BJ (cell line): ENCODE measurements at places on chromosomes 3 and 15. TPM values are rescaled to one million over a fixed set of nuclear protein-coding genes. Genes with fewer than 3 reads are reported as not detected.

DNA sequence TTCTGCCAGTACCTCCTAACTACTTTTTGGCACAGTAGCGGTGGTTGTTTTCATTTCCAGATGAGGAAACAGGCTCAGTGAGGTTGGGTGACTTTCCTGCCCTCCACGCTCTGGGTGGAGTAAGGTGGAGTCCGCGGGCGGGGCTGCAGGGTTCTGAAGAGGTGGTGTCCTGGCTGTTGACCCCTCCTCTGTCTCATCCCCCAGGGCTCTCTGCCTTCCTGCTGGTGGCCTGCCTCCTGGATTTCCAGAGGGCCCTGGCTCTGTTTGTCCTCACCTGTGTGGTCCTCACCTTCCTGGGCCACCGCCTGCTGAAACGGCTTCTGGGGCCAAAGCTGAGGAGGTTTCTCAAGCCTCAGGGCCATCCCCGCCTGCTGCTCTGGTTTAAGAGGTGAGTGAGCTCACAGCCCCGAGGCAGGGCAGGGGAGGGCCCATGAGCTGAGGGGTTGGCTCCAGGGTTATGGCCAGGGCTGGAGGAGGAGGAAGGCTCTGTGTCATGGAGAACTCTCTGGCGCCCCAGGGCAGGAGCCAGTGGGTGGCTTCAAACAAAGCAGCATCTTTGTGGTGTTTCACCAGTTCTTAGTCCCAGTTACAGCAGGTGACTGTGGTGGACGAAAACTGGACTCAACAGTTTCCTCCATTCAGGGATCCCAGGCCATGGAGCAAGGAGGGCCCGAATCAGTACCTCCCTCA, 10.4 kb downstream of the SLC28A1 start:
- DNase-seq: no peak

DNA sequence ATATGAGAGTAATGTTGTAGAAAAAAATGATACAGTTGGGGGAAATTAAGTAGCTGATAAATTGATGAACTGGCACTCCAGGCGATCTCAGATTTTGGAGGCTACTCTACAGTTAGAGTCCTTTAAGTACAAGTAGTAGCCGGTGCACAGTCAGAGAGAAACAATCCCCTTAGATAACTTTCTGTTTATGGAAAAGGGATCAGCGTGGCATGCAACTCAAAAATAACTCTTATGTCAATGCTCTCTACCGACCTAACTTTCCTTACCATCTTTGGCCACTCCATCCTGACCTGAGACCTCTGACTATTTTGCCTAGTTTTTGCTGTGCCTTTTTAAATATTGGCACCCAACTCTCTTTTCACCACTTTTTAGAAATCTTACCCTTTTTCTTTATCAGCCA, 299.6 kb downstream of the UNC13C start:
- no peak for DNase-seq

DNA sequence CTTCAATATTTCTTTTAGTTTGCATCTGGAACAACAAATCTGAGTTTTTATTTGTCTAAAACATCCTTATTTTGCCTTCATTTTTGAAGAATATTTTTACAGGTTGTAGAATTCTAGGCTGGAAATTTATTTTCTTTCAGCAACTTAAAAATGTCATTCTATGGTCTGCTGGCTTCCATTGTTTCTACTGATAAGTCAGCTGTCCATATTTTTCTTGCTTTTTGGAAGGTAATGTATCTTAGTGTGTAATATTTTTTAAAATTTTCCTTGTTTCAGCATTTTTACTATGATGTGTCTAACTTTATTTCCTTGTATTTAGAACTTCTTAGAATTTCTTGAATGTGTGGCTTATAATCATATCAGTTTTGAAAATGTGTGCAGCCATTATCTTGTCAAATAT, 37.0 kb downstream of the SEMA6D start:
- no peak for DNase-seq

DNA sequence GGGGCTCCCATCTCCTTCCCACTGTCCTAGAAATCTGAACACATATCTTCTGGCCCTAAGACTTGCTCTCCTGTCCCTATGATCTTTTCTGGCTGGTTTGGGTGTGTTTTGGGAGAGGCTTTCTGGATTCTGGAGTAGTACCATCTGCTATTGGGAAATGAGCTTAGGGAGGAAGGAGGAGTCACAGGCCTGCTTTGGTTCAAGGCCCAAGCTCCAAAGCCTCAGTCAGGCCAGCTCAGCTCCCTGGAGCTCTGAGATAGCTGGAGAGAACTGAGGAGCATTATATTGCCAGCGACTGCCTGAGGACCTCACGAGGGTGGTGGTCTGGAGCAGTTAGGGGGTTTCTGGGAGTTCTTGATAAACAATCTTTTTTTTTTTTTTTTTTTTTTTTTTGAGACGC, 18.7 kb downstream of the RASGRF1 start:
- DNase-seq: no peak

- DNase-seq: no peak
These were observed 60.0 kb upstream of the FLNB start for GRCh38 chr3:57948080-57948671.

DNA sequence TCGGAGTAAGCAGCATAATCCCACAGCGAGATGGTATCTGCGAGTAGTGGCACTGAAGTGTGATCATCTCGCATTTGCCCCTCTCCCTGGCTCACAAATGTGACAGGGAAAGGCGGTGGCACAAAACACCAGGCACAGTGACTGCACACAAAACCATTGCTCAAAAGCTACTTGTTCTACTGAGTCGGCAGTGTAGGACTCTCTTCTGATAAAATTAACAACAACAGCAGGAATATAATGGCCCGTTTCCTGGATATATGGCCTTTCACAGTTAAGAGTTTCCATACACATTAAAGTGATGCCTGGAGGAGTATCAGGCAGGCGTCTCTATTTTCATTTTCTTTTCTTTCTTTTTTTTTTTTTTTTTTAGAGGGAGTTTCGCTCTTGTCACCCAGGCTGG, 69.0 kb downstream of the MYO1E start:
- DNase-seq: no peak

- DNase-seq: no peak
These were observed 218.7 kb upstream of the ATP10A start for GRCh38 chr15:26081758-26082220.

DNA sequence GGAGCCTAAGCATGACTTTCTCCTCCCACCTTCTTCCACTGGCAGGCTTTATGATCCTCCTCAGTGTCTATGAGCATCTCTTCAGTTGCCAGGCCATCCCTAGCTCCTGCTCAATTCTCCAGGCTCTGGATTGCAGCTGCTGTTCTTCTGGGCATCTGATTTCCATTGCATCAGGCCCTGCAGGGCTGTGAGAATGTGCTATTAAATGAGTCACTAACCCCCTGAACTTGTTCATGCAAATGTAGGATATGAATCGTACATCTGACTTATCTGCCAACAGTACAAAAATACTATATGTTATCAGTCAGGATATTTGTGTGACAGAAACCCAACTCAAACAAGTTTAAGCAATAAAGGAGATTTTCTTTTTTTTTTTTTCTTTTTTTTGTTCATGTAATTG, 11.9 kb downstream of the GPR176 start:
- DNase-seq: peak; percentile 81

The ITGA11 gene
- 47.2 and 72.7 TPM in 2 replicates for polyA plus RNA-seq

DNA sequence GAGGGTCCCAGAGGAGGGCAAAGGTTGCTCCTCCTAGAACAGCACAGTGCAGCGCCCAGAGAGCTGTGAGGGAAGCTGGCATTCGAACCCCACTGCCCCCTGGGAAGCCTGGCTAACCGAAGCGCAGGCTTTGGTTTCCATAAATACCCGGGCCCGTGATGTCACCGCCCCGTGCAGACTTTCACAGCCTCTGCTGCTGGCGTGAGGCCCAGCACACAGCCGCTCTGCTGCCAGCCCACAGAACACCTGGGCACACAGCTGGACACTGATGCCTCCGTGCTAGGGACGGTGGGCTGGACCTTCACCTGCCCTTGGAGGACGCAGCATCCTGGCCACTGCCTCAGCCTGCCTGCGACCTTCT, 1.0 kb downstream of the IQSEC1 start:
- no peak for DNase-seq

DNA sequence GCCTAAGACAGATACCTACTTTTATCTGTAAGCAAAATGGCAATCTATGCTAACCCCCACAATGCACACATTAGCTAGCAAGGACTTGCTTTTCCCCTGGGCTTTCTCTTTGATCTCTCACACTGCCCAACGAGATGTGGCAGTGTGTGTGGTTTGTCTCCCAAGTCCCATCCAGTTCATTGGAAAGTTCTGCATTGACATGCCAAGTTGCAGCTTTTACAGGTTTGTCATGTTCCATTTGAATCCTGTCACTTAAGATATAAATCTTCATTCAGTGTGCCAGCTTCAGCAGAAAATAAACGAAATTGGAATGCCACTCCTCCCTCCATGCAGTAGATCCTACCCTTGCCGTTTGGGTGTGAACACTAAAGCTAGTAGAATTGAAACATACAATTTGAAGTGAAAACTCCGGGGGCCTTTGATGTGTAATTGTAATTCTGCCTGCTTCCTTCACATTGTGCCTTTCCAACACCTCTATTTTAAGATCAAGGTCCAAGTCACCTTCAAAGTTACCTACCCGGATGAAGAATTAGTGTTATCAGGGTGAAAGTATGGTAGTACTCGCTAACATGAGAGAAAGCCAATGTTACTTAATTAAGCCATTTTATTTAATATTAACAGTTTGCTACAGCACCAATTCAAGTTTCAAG, 130.9 kb upstream of the BHLHE40 start:
- no peak for DNase-seq

DNA sequence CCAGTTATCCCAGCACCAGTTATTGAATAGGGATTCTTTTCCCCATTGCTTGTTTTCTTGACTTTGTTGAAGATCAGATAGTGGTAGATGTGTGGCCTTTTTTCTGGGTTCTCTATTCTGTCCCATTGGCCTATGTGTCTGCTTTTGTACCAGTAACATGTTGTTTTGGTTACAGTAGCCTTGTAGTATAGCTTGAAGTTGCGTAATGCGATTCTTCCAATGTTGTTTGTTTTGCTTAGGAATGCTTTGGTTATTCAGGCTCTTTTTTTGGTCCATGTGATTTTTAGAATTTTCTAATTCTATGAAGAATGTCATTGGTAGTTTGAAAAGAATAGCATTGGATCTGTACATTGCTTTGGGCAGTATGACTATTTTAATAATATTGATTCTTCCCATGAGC, 94.3 kb upstream of the CHMP2B start:
- DNase-seq: no peak

The P2RY12 gene
- not detected in 2 replicates for polyA plus RNA-seq

- DNase-seq: no peak
These were observed 27.3 kb downstream of the KLF13 start for GRCh38 chr15:31353931-31354330.

The ST8SIA2 gene
- polyA plus RNA-seq: not detected in 2 replicates

The ZPLD1 gene
- polyA plus RNA-seq: 0.05 TPM in 1 of 2 replicates, not detected in the other

DNA sequence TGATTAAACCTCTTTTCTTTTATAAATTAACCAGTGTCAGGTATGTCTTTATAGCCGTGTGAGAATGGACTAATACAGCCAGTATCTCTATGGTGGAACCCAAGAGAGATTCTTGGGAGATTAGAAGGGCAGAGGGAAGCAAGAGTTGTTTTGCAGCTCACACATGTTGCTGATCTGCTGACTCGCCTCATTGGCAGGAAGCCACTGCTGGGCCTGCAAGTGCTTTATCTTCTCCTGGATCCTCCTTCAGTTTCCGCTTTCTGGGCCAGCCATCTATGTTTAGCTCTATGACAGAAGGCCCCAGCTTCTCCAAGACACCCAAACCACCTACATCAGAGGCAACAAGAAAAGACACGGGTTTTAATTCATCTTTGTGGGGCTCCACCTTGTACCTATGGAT, 23.4 kb upstream of the GALNT15 start:
- DNase-seq: peak; percentile 68

The SLC12A1 gene
- polyA plus RNA-seq: not detected in 2 replicates

DNA sequence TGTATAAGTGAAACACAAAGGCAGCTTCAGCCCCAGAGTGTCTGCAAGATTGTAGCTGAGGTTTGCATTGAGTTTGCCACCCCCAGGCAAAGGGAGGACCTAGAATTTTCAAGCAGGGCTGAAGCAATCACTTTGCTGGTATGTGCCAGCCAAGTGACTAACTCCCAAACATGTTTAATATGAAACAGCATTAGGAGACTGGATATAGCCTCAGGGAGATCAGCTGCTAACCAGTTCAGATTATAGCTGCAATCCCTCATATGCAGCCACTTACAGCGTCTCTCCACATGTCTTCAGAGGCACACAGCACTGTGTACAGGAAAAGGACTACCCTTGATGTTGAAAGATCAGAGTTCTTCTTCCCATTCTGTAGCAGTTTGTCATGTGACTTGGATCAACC, 38.4 kb upstream of the PPP2R3A start:
- DNase-seq: peak; percentile 71

- no peak for DNase-seq
These were observed 8.3 kb downstream of the POU1F1 start for GRCh38 chr3:87267953-87268645.

The SLC6A1 gene
- not detected in 2 replicates for polyA plus RNA-seq

GRCh38 chr3:60594025-60594424, 657.2 kb downstream of the FHIT start:
- DNase-seq: no peak

DNA sequence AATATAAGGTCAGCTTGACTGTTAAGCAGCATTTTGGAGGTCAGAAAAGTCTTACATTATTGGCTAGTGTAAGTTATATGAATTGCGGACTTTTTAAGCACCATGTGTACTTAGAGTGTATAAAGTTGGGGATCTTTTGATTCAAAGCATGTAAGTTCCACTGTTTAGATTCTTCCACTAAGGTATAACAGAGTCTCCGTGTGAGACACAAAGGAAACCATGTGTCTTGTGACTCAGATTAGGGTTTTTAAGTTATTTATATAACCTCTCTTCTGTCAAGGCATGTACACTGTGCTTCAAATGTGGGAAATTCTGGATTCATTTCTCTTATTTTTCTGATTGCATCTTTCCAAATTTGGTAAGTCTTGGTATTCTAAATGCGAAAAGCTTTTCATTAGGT, 143.5 kb upstream of the SOX2 start:
- no peak for DNase-seq

DNA sequence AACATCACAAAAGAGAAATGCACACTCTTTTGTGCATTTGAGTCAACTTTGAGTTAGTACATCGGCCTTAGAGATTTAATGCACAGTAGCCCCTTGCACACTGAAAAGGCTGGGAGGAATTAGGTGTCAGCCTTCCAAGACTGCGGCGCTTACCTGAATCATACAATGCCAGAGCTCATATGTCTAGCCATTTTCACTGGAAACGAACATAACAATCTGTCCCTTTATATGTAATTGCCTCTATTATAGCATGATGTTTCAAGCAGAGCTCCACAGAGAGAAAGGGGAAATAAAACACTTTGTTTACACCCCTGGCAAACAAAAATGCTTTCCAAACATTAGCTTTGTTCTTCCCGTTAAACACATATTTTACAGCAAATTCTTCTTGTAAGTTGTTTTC, 315.7 kb upstream of the SLCO3A1 start:
- DNase-seq: no peak

DNA sequence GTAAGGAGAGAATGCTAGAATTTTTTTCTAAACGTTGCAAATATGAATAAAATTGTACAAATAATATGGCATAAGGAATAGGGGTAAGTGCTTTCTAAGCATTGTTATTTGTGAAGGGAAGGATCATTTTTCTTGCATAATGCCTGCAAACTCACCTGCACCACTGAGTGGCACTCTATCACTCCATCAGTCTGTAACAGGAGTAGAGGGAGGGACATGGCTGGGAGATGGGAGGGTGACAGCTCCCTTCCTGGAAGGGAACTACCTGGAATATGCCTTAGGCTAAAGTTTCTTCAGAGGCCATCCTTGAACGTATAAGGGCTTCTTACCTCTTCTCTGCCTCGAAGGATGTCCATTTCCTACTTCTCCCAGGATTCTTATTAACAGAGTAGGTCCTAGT, 3.0 kb downstream of the NAALADL2 start:
- DNase-seq: no peak

The THAP10 gene
- polyA plus RNA-seq: 2.8 and 3.8 TPM in 2 replicates

The NANOGP8 gene
- not detected in 2 replicates for polyA plus RNA-seq
